COLO829 (cell line): ENCODE measurements at places on chromosomes 13 and 19.
A peak's percentile ranks its signal among the peaks of the same experiment; 100 is the strongest.

- DNase-seq, result no peak
Measured at GRCh38 chr13:97471711-97472110, 37.7 kb downstream of the RAP2A start.

DNA sequence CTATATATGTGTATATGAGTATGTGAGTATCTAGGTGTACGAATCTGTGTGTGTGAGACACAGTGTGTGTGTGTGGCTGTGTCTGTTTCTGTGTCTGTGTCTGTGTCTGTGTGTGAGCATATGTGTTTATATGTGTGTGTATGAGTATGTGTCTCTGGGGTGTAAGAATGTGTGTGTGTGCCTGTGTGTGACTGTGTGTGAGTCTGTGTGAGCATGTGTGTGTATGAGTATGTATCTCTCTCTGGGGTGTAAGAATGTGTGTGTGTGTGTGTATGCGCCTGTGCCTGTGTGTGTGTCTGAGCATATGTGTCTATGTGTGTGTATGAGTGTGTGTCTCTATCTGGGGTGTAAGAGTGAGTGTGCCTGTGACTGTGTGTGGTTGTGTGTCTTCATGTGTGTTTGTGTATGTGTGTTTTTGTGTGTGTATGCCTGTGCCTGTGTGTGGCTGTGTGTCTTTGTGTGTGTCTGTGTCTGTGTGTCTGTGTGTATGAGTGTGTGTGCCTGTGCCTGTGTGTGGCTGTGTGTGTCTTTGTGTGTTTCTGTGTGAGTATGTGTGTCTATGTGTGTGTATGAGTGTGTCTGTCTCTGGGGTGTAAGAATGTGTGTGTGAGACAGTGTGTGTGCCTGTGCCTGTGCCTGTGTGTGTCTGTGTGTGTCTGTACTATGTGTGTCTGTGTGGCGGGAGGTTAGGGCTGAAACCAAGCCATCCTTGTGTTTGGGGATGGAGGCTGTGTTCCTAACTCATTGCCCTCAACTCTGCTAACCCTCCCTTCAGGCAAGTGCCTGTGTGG, 11.2 kb downstream of the AXL start:
- DNase-seq, result no peak

- DNase-seq, result no peak
Measured at GRCh38 chr19:49475995-49476880, 2.2 kb downstream of the FLT3LG start.

DNA sequence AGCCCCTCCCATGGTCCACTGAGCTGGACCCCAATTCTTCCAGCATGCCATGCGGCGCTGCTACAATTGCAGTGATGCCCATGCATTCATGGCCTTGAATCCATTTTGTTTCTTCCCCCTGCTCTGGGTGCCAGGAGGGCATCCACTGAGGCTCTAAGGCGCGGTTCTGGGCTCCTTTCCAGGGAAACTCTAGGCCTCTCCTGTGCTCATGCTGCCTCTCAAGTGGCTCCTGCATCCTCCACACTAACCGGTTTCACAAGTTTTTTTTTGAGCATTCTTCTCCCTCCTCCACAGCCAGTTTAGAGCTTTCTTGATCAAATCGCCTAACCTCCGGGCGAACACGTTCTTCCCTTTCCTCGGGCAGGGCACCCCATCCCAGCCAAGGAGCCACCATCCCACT, 69.1 kb upstream of the FLT1 start:
- DNase-seq, result no peak

GRCh38 chr13:77000475-77000874, 8.6 kb downstream of the CLN5 start:
- no peak for DNase-seq

DNA sequence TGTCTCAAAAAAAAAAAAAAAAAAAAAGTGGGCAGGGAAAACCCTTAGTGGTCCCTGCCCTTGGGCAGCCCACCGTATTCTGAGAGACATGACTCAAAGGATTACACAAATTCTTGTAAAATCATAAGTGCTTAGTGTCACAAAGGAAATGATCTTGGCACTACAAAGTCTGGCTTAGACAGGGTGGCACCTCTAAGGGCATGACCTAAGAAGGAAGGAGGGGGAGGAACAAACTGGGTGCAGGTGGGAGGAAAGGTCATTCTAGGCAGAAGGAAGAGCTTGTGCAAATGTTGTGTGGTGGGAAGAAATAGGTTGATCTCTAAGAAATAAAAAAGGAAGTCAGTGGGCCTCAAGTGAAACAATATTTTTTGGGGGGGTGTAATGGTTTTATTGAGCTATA, 10.4 kb downstream of the PNPLA6 start:
- DNase-seq, result no peak

DNA sequence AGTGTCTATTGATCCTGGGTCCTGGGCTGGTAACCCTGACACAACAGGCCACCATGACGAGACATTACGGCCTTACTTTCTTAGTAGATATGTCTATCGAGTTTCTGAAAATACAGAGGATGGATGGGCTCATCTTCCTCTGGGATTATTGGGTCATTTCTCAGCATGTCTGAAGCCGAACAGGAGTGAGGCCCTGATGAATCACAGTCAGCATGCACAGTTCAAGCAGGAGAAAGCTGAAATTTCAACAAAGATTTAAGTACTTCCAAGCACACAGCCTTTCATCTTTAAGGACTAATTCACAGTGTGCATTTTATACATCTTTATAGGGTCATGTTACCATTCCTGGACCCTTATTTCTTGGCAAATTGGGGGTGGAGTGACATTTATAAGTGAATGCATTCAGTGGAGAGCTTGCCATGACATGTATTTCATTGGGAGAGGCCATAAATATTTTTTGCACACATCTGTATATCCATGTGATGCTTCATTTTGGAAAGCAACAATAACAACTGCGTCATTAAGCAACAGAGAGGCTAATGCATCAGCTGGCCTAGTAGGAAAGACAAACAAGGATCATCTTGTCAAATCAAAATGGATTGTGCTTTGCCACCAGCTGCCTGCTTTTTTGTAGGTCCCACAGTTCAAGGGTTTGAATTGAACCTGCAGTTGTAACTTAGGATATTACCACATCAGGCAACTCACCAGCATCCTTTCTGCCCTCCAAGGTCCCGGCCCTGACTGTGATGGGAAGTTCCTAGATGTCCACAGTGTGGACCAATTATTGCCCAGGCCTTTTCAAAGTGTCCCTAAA, 143.5 kb downstream of the DNAJC15 start:
- DNase-seq, result no peak

GRCh38 chr19:6725513-6726231, 5.2 kb upstream of the C3 start:
- no peak for DNase-seq

- DNase-seq, result peak; percentile 63
Measured at GRCh38 chr13:39263033-39263432, 224.8 kb downstream of the NHLRC3 start.

GRCh38 chr19:32296694-32297093, 48.7 kb upstream of the ZNF507 start:
- DNase-seq, result no peak

- DNase-seq, result no peak
Measured at GRCh38 chr13:25217023-25217885, 45.2 kb upstream of the AMER2 start.

DNA sequence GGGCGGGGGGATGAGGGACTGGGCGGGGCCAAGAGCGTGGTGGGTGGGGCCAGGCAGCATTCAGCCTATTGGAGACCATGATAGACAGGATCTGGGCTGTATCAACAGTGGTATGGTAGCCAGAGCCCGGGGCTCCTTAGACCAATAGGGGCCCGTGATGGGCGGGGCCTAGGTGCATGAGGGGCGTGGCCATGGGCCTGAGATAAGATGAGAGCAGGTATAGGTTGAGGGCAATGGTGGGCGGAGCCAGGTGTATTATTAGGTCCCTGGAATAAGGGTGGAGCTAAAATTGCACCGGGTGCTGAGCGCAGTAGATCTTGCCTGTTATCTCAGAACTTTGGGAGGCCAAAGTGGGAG, 5.3 kb downstream of the ABCA7 start:
- DNase-seq, result peak; percentile 63

DNA sequence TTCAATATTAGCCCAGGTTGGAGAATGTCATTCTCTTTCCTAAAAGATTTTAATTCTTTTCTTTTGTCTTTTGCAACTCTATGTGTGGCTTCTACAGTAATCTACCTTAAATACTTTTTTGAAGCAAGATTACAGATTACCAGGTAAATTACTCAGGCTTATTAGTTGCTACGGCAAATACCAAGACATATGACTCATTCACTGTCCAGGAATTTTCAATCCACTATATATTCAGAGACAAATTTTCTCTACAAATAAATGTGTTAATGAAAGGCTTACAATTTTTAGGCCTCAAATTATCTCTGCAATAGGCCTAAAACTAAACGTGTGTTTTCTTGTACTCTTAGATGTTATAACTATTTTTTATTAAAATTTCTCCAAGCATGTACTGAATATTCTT, 631.3 kb downstream of the DIAPH3 start:
- no peak for DNase-seq

DNA sequence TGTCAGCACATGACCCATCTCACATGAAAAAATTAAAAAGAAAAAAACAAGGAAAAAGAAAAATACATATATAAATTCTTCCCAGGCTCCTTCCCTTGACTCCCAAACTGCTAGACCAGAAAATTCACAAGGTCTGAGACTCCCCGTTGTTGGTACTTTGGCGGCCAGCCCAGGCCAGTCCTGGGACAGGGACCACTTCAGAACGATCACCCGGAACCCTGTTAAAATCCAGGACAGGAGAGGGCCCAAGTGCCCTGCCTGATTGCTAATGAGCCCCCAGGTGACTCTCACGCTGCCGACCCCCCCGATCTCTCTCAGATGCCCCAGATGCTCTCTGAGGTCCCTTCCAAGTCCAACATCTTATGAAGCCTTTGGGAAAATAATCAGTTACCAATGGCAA, 107.2 kb downstream of the COL4A2 start:
- DNase-seq, result no peak

DNA sequence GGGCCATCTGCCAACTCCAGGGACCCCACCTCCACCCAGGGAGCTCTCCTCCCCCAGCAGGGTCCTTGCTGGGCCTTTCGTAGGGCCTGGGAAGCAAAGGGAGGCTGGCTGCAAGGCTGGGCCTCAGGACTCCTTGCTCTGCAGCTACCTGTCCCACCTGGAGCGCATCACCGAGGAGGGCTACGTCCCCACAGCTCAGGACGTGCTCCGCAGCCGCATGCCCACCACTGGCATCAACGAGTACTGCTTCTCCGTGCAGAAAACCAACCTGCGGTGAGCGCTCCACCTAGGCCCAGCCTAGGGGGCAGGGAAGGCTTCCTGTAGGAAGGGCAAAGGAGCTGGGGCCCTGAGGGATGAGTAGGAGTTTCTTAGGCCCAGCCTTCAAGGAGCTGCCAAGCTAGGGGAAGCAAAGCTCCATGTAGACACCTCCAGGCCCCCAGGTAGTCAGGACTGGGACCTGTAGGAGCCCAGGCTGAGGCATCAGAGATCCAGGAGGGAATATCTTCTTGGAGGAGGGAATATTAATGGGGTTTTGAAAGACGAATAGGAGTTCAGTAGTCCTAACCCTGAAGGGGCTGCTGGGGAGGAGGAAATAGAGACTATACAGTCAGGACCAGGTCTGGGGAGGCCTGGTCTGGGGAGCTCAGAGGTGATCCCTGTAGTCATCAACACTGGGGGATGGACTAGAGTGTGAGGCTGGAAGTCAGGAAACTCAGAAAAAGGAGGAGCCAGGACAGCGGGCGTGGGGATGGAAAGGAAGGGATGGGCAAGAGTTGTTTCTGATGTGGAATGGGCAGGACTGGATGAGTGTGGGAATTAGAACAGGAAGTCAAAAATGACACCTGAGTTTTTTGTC, 16.0 kb downstream of the GNA15 start:
- no peak for DNase-seq

GRCh38 chr19:1132552-1133383, 29.0 kb downstream of the GPX4 start:
- no peak for DNase-seq

- DNase-seq, result no peak
Measured at GRCh38 chr13:103757361-103757760, 691.1 kb upstream of the SLC10A2 start.

DNA sequence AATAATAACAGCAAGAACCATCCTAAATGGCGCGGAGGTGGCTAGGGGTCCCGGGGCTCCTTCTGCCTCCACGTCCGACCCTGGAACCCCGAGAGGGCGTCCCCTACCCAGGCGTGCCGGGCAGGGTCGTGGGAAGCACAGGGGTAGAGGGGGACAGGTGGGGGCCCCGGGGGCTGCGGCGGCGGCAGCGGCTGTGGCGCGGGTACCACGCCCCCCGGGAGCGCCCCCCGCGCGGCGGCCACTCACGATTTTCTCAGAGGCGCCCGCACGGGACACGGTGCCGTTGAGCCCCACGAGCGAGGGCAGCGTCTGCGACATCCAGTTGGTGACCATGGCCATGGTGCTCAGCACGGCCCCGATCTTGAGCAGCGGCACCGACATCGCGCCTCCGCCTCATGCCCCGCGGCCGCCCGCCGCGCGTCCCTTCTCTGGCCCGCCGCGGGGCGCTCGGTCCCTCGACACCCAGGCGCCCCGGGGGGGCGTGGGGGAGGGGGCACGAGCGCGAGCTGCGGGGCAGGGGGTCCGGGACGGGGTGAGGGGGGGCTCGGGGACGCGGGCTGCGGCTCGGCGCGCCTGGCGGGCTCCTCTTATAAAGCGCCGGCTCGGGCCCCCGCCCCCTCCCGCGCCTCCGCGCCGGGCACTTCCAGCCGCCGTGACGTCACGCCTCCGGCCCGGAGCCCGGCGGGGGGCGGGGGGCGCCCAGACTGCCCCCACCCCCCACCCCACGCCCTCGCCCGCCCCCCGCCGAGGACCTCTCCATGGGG, 22.9 kb downstream of the OLFM2 start:
- no peak for DNase-seq

- no peak for DNase-seq
Measured at GRCh38 chr19:14559916-14560775, 11.7 kb downstream of the NDUFB7 start.

DNA sequence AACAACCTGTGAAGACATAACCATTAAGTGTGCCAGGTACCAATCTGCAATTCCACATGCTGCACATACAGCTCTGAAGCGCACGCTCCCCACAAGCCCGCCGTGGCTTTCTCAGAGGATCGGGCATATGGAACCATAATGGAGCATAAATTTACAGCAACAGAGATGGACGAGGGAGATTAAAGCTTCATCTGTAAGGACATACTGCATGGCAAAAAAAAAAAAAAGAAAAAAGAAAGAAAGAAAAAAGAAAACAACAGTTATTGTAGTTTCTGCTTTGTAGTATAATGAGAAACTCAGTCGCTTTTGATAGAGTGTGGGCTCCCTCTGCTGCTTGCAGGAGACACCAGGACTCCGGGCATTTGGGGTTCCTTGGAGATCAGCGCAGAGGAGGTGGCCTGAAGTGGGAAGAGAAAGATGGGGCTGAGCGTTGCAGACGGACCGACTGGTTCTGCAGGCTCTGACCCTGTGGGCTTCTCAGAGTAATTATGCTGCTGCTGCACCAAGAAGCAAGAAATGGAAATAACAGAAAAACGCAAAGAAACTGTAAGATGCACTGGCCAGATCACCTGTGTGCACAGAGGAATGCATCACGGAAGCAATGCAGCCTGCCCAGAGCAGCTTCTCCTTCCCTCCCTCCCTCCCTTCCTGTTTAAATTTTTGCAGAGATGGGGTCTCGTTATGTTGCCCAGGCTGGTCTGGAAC, 10.8 kb upstream of the PDCD5 start:
- DNase-seq, result peak; percentile 23

GRCh38 chr19:49559443-49559842, 20.9 kb downstream of the NOSIP start:
- no peak for DNase-seq

- DNase-seq, result no peak
Measured at GRCh38 chr13:106077017-106077416, 458.4 kb downstream of the EFNB2 start.

- no peak for DNase-seq
Measured at GRCh38 chr13:32213626-32214025, 101.5 kb downstream of the ZAR1L start.
